Right atrium auricular region (tissue), 2 donors: ENCODE measurements at places on chromosomes 2 and 18. TPM values are rescaled to one million over a fixed set of nuclear protein-coding genes. Genes with fewer than 3 reads are reported as not detected.

DNA sequence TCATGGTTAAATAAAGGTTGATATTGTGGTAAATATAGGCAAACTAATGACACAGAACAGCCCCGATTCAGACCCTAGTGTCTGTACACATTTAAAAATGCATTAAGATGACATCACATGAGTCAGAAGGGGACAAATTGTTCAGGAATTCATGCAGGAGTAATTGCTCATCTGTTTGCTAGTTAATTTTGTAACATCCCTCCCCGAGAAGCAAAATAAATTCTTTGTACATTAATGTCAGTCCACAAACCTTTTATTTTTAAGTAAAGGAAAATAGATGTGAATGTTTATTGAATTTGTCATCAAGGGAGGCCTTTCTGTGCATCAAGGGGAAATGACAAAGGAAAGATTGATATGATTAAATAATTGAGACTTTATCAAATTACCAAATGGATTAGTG lies 69.9 kb downstream of the SH3BP4 start:
- no peak for DNase-seq
- H3K4me3 ChIP-seq, result no peak overlapping the region
- no peaks in the 10 kb centered on the region for H3K27me3 ChIP-seq
- H3K36me3 ChIP-seq, result no peaks in the 10 kb centered on the region
- H3K4me1 ChIP-seq, result no peaks in the 10 kb centered on the region

GRCh38 chr18:79720359-79720733 lies 40.7 kb downstream of the CTDP1 start:
- H3K4me1 ChIP-seq, result no peaks in the 10 kb centered on the region
- no peaks in the 10 kb centered on the region for H3K27me3 ChIP-seq
- H3K27ac ChIP-seq, result no peak overlapping the region
- H3K4me3 ChIP-seq, result no peak overlapping the region
- H3K36me3 ChIP-seq, result peaks cover 38% of the 10 kb centered on the region
- DNase-seq, result no peak

DNA sequence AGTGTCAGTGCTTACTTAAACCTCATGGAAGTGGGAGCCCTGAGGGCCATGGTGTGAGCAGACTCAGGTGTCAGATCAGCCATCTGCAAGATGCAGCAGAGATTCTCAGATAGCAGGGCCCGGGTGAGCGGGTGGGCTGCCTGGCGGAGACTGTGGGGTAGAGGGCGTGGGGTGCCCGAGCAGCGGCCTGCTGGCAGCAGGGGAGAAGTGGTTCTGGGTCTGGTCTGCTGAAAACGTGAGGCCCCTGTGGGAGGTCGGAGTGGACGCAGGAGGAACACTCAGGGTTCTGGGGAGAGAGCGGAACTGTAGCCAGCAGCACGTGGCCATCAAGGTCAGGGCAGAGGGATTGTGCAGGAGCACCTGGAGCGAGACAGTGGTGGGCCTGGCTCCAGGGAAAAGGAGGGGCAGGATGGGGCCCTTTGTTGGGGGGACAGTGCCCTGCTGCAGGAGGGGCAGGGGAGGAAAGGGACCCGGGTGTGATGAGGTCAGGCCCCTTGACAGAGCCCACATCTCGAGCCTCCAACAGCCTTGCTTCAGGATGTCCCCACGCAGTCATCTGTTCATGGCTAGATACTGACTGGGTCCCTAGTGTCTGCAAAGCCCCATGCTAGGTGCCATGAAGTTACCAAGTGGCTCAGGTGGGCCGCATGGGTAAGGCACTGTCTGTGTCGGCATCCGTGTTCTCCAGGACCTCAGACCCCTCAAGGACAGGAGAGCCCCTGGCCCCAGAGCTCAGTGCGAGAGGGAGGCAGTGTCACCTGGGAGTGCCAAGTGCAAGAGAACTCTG lies 2.7 kb upstream of the ESPNL start:
- H3K27ac ChIP-seq, result no peak overlapping the region
- peaks cover 9% of the 10 kb centered on the region for H3K4me1 ChIP-seq
- H3K36me3 ChIP-seq, result no peaks in the 10 kb centered on the region
- H3K4me3 ChIP-seq, result no peak overlapping the region

DNA sequence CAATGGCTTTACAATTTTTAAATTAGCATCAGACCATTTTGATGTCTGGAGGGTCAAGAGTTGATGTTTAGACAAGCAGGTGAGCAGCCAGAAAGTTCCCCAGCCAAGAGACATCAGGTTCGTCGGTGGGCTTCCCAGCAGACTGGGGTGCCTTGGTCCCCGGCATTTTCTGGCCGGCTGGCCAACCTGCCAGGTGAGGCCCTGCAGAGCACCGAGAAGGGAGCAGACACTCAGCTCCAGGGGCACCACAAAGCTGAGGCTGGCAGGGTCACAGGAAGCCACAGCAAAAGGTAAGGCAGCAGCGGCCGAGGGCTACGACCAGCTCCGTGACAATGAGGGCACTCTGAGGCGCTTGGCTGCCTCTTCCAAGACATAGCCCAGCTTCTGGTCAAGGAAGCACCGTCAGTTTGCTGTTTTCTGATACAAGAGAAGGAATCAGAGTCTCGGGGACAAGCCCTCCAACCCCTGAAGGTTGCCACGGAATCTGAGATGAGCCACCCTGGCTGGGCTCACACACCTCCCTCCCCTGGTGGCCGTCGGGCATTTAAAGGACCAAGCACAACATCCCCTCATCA lies 229.0 kb downstream of the MGAT5 start:
- H3K27me3 ChIP-seq, result no peaks in the 10 kb centered on the region
- no peak overlapping the region for H3K27ac ChIP-seq
- no peaks in the 10 kb centered on the region for H3K36me3 ChIP-seq
- no peaks in the 10 kb centered on the region for H3K4me1 ChIP-seq
- no peak overlapping the region for H3K4me3 ChIP-seq

DNA sequence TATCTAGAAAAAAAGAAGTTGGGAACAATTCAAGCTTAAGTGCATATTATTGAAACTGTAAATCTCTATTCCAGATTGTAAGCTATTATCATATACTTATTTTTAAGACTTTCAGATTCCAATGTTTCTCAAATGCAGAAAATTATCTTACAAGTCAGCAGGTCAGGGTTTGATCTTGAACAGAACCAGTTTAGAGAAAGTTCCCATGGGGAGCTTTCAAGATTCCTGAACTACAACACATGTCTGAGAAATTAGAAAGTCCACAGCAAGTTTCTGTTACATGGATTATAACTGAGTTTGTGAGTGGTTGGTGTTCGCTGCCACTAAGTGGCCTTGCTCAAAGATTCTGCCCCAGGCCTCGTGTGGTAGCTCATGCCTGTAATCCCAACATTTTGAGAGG lies 31.6 kb upstream of the SP3 start:
- no peaks in the 10 kb centered on the region for H3K36me3 ChIP-seq
- no peaks in the 10 kb centered on the region for H3K27me3 ChIP-seq
- peaks cover 43% of the 10 kb centered on the region for H3K4me1 ChIP-seq
- no peak for DNase-seq

- H3K36me3 ChIP-seq, result no peaks in the 10 kb centered on the region
- H3K27ac ChIP-seq, result no peak overlapping the region
- H3K4me3 ChIP-seq, result no peak overlapping the region
- H3K4me1 ChIP-seq, result no peaks in the 10 kb centered on the region
These were observed 20.9 kb downstream of the MTCL1 start for GRCh38 chr18:8726281-8726680.

DNA sequence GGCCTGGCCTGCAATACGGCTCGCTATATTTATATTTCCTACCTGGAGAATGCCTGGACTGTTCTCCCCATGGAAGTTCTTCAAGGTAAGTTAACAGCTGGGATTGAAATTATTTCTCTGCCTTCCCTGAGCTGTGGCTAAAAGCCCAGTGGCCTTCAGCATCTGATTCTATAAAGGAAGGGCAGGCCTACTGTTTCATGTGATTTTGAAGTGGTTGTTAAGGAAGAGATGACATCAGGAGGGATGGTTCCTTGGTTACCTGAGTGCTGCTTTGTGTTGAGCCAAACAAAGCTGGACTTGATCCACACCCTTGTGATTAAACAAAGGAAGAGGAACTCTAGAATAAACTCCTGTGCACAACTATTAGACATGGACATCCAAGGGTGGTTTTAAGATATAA lies 61.6 kb downstream of the MFSD6 start:
- no peaks in the 10 kb centered on the region for H3K36me3 ChIP-seq
- no peaks in the 10 kb centered on the region for H3K27me3 ChIP-seq
- DNase-seq, result no peak
- H3K4me1 ChIP-seq, result no peaks in the 10 kb centered on the region

GRCh38 chr2:188527581-188527993 lies 235.9 kb downstream of the GULP1 start:
- no peak overlapping the region for H3K27ac ChIP-seq
- no peaks in the 10 kb centered on the region for H3K27me3 ChIP-seq
- H3K4me3 ChIP-seq, result no peak overlapping the region
- no peaks in the 10 kb centered on the region for H3K4me1 ChIP-seq
- no peaks in the 10 kb centered on the region for H3K36me3 ChIP-seq

The COL4A3 gene
- 8.0 TPM for total RNA-seq

The LHCGR gene
- total RNA-seq, result not detected

The PDCD1 gene
- total RNA-seq, result 1.0 TPM
